ENCODE measurements at places on chromosomes 13 and 19.

GRCh38 chr19:45553464-45553863 lies 31.1 kb downstream of the OPA3 start:
- DNase-seq = no peak

DNA sequence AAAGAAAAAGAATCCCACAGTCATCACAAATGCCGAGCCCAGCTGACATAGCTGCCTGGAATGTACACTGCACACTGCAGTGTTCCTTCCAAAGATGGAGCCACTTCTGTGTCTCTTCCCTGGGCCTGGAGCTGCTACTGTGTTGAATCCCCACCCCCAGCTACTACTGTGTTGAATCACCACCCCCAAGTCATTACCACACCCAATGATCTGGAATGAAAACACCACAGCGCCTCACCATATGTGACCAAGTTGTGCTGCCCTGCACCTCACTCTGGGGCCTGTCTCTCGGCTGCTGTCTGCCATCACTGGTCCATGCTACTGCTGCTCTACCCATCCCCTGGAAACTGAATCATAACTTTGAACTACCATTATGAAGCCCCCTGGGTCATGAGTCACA lies 861.2 kb downstream of the UQCRFS1 start:
- DNase-seq = no peak

- no peak for DNase-seq
Observed at GRCh38 chr19:21197590-21198295, 55.9 kb downstream of the ZNF431 start.

- DNase-seq = no peak
Observed at GRCh38 chr13:50213526-50213925, 198.3 kb downstream of the KCNRG start.

- no peak for DNase-seq
Observed at GRCh38 chr13:21960108-21960507, 289.2 kb downstream of the FGF9 start.

- no peak for DNase-seq
Observed at GRCh38 chr13:19673473-19674430, 40.3 kb downstream of the MPHOSPH8 start.

DNA sequence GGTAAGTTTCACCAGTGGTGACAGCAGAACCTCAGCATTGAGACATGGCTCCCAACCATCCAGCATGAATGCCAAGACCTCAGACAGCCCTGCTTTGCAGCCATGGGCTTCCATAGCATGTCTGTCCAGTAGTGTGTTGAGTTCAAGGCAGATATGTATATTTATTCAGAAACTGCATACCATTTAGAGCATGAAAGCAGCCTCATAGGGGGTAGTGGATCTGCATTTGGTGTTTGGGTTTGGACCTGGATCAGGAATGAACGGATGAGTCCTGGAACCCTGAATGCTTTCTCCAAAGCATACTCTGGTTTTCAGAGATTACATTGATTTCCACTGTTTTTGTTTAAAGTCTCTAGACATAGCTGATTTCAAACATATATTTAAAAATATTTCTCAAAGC lies 114.3 kb downstream of the ESD start:
- DNase-seq = no peak

DNA sequence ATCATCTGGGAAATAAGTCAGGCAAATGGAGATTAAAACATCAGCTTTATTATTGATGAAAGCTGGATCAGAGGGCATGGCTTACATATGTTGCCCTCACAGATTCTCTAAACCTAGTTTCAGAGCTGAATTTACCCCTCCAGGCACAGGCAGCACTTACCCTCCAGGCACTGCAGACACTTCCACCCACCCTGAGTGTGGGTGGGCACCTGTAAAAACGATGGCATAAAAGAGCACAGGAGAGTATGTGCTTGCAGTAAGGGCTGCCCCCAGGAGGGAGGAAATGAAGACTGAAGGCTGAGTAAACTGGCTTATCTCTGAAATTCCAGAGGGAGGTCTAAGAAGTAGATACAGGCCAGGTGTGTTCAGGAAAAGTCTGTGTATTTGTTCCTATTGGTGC lies 185.0 kb upstream of the HTR2A start:
- DNase-seq = no peak

GRCh38 chr13:43544631-43545030 lies 242.1 kb downstream of the ENOX1 start:
- no peak for DNase-seq

DNA sequence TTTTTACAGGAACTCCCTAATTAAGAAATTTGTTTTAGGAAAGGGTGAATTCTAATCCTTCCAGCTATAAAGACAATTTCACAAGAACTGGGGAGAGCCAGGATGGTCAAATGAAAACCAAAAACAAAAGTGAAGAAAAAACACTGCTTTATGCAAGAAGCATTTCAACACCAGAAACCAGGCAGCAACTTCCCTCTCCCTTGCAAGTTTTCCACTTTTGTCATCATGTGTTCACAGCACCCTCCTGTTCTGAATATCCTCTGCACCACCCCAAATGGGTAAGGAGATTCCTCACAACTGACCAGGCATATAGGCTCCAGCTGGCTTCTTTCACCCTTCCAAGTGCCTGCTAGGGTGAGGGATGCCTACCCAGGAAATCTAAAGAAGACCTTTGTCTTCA lies 328.1 kb downstream of the TBC1D4 start:
- DNase-seq = no peak

- DNase-seq = no peak
Observed at GRCh38 chr19:919199-920050, 2.3 kb downstream of the KISS1R start.

- DNase-seq = no peak
Observed at GRCh38 chr13:99415014-99415650, 86.1 kb upstream of the TM9SF2 start.

DNA sequence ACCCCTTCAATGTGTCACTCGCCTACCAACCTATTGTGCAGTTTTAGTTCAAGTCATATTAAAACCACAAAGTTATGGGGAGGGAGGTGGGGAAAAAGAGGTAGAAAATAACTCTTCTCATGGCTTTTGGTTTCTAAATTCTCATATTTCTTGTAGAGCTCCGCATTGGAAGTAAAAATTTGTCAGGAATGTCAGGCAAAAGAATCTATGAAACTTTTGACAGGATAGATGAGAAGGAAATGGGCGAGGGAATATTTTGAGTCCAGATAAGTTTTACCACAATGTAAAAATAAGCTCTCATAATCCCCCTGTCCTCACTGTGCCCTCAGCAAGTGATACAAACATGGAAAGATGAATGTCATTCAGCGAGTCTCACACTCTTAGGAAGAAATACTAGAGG lies 270.4 kb downstream of the DLEU7 start:
- DNase-seq = no peak

DNA sequence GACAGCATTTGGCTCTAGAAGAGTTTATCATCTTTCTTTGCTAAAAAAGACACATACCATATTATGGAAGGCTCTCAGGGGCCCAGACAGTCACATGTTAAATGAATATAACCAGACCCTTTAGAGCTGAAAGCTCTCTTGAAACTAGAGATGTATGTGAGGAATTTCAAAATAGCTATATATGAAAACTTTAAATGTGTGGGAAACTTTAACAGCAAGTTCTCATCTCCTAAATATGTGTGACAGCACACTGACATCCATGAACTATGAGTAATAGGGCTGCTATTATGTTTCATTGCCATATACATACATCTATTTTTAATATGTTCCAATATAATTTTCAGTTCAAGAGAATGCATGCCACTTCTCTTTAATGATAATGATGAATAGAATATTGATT lies 509.5 kb downstream of the GPC6 start:
- no peak for DNase-seq

DNA sequence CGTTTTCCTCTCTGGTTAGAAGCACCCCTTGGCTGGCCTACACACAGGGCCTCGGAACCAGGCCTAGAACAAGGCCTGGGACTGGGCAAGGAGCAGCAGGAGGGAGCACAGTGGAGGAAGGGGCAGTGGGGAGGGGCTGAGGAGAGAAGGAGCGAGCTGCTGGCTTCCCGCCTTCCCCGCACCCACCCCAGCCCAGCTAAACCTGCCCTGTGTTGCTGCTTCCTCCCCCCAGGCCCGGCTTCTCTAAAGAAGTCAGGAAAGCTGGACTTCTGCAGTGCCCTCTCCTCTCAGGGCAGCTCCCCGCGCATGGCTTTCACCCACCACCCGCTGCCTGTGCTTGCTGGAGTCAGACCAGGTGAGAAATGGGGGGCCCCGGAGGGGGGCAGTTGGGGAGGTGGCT lies 24.3 kb downstream of the LYL1 start:
- DNase-seq = no peak

GRCh38 chr19:17391371-17392151 lies 2.4 kb downstream of the CCDC194 start:
- DNase-seq = no peak

DNA sequence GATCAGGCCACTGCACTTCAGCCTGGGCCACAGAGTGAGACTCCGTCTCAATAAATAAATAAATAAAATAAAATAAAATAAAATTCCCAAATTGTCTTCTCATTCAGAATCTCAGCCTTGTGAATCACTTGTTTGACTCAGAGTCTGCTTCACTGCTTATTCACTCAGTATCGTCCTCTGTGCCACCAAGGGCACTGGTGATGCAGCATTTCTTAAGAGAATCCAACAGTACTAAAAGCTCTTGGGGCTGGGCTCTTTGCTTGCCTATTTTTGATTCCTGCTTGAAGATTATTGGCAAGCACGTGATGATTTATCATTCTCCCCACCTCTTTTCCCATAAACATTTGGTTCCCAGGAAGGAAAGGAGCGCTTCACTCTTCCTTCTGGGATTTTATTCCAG lies 54.8 kb upstream of the HMGB1 start:
- no peak for DNase-seq

- no peak for DNase-seq
Observed at GRCh38 chr13:41075034-41075433, 13.7 kb downstream of the WBP4 start.

GRCh38 chr13:112750570-112750969 lies 60.7 kb downstream of the ATP11A start:
- no peak for DNase-seq

DNA sequence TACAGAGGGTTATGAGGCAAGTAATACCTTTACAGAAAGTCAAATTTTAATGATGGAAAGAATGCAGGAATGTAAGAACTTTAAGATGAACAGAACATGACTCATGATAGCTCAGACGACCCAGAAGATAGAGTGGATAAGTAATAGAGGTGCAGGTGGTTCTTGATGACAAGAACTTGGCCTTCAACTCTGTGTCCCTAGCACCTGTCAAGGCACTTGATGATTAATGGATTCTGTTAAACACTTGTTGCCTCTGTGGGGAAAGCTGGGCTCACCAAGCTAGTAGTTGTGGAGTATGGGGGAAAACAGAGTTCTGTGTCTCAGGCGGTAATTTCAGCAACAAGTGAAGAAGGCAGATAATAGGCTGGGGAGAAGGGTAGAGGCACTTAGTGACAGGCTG lies 306.2 kb downstream of the ATP8A2 start:
- no peak for DNase-seq

DNA sequence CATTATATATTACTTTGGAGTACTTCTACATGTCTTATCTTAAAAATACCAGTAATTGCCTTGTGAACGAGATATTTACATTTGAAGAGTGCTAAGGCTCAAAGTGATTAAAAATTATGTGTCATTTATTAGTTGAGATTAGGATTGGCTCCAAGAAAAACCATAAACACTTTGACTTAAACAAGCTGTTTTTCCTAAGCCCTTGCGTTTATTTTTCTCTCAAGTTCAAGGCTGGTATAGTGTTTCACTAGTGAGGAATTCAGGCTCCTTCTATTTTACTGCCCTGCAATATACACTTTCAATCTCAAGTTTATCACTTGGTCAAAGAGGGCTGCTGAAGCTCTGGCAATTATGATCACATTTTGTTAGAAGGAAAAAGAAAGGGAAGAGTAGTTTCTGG lies 49.9 kb downstream of the UFM1 start:
- no peak for DNase-seq

GRCh38 chr13:59790626-59791025 lies 373.1 kb downstream of the DIAPH3 start:
- DNase-seq = no peak

DNA sequence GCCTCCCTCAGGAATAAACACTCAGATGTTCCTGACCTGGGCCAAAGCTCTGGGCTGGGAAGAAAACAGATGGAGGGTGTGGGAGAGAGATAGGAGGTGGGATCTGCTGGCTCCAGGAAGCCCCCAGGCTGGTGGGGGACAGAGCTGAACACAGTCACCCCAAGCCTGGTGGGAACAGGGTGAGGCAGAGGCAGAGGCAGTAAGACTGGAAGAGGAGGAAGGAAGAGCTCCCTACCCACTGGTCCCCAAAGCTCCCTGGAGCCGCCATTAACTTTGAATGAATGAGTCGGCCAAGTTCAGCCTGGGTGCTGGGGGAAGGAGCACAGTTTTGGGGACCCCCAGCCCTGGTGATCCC lies 801 bp upstream of the KCNN1 start:
- DNase-seq = no peak

DNA sequence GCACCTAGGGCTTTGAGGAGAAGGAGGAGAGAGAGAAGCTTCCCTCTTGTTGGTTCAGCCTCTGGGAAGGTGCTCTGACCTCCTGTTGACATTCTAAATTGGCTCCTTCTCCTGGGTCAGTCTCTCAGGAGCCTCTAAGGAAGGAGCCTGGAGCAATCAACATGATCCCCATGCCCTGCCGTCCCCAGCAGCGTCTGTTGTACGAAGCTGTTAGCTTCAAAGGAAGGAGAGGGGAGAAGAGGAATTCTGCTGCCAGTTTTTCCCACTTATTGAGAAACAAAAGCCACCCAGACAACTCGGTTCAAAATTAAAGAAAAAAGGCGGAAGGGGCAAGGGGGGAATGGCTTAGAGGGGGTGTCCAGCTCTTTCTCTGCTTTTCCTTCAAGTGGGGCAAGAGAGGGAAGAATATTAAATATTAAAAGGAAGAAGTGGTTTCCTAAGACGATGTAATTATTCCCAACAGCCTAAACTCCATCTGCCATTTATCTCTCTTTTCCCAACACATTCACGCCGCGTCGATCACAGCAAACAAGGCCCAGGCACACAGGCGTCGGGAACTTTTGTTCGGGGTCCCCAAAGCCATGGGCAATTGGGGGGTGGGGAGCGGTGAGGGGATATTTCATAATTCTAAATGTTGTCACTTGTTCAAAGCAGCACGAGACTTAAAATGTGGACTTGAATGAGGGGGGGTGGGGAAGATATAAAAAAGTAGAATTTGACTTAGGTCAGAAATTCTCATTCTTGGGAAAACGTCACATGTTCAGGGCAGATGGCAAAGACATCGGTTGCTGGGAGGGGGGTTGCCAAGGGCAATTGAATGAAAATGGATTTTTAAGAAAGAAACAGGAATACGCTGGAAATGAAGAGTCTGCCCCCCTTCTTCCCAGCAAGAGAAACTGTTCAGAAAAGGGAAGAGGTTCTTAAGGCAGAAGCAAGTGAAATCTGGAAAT lies 116.8 kb upstream of the CACNA1A start:
- no peak for DNase-seq

DNA sequence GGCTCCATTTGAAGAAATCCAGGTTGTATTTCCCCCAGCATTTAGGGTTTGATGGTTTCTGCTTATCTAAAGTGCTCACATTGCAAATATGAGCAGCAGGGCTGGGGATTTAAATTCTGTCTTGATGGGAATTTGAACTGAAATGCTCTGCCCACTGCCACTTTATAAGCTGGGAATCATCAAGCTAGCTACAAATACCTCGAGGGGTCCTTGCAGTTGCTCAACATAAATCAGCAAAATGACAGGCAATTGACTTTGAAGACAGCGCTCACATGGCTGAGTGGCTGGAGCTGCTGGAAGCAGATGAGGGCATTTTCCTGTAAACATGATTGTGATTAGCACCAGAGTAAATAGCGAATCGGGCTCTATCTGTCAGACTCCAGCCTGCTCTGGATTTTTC lies 39.4 kb upstream of the MEDAG start:
- DNase-seq = no peak

GRCh38 chr13:78689011-78689410 lies 30.1 kb upstream of the OBI1 start:
- no peak for DNase-seq

GRCh38 chr19:2341244-2341751 lies 12.8 kb downstream of the SPPL2B start:
- no peak for DNase-seq

All from activated T-helper 1 cell treated with anti-CD3 and anti-CD28 coated beads, Interleukin-2, amount 50 U/mL, for 16 hours (primary cell).